ENCODE measurements at places on chromosomes 11 and 22.

DNA sequence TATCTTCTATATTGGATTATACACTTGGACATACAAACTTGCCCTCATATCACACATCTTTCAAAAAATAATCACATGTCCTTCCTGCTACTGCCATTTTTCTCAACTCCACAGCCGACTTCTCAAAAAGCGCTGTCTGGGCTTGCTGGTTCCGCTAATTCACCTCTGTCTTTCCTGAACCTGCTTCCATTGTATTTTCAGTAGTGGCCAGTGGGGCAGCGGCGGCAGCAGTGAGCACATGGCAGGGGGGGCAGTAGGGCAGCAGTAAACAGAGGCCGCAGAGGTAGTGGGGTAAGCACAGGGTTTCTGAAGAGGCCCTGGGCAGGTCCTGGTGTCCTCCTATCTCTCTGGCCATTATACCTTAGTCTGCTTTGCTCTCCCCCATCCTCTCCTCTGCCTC lies 126.3 kb downstream of the RRAS2 start:
- DNase-seq: no peak

DNA sequence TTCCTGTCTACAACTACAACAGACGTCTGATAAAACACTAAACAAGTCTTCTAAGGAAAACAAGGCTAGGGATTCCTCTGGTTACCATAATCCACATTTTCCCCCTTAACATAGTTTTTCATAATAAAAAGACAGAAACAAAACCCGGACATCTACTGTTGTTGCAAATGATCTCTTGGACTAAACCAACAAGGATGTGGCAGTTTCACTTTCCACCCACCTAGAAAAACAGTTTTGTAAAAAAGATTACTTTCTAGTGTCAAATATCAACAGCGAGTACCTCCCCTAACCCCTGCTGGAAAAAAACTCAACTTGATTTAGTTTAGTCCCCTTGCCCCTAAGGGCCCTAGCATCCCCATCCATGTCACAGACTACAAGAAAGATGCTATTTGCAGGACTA lies 5.4 kb downstream of the GNG3 start:
- no peak for DNase-seq

- no peak for DNase-seq
Observed at GRCh38 chr22:28703436-28703835, 23.8 kb upstream of the TTC28 start.

DNA sequence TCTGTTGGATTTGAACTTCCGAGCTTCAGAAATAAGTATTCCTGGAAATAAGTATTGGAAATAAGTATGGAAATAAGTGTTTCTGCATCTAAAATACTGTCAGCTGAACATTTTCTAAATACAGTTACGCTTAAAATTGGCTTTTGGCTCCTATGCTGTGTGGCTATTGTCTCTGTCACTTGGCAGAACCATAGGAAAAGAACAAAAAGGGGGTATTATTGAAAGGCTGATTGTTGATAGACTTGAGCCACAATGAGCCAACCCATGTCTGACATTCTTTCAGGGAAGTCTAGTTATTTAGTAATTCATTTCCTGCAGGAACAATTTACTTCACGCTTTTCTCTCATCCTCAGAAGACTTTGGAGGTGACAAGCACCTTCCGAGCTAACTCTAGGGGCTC lies 32.5 kb upstream of the LARGE1 start:
- DNase-seq: no peak

GRCh38 chr22:29758068-29758622 lies 8.7 kb downstream of the ZMAT5 start:
- no peak for DNase-seq

GRCh38 chr22:24497841-24498258 lies 2.7 kb downstream of the UPB1 start:
- DNase-seq: no peak

Measured in stimulated activated effector memory CD8-positive, alpha-beta T cell treated with anti-CD3 and anti-CD28 coated beads, Interleukin-12 subunit alpha, Interleukin-12 subunit beta, amount 100 ng/mL, for 72 hours (primary cell).